Stimulated activated CD4-positive, alpha-beta T cell treated with anti-CD3 and anti-CD28 coated beads, Interleukin-15, amount 100 ng/mL, for 1 hour (primary cell): ENCODE measurements at places on chromosomes 2 and 18.

- no peak for DNase-seq
Measured at GRCh38 chr2:63553049-63553448, 35.2 kb downstream of the WDPCP start.

- no peak for DNase-seq
Measured at GRCh38 chr2:166628478-166629136, 134.6 kb upstream of the SCN7A start.

DNA sequence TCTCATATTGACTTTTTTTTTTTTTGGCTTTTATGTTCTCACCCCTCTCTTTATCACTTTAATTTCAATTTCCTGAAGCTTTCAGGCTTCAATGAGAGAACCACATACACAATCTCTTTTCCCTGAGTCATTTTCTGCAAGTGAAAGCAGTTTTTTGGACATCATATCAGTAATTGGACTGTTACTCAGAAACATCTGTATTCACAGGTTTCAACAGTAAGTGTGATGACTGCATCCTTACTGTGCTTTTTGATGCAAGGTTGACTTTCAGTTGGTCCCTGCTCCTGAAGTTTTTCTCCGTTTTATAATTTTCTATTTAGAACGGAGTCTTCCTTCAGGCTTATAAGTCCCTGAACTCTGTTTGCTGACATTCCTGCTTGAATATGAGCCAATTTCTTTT lies 70.5 kb upstream of the CCBE1 start:
- DNase-seq: no peak

DNA sequence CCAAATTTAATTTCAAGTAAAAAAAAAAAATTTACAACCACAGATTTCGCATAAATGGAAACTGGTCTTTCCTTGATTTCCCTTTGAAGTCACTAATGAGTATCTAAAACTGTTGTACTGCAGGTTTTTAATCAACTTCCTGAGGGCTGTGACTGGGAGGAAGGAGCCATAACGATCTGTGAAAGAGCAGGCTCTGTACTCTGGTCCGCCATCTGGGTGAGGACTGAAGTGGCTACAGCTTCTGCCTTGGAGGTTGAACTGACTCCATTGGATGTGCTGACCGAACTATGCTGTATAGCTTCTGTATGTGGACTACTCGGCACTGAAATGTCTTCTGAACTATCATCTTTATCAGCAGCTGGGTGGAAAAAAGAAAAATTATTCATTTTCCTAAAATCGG lies 69.3 kb upstream of the CHN1 start:
- no peak for DNase-seq

- DNase-seq: no peak
Measured at GRCh38 chr2:66899648-66900047, 464.7 kb downstream of the MEIS1 start.

DNA sequence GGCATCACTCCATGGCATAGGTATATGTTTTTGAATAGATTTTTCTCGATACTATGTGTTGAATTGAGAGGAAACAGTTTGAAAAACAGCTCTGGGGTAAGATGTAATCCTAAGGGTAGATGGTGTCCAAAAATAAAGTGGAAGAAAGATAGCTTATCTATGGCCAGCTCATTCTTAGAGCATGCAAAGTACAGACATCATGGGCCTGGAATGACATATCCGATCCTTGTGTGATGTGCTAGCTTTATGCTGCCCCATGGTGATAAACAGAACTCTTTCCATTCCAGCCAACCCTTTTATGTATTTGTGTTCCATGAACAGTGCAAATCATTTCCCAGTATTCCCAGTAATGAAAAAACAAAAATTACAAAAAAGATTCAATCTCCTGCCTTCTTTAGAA lies 390.2 kb upstream of the NXPH2 start:
- DNase-seq: no peak

GRCh38 chr2:227822416-227823003 lies 8.9 kb downstream of the CCL20 start:
- DNase-seq: no peak

DNA sequence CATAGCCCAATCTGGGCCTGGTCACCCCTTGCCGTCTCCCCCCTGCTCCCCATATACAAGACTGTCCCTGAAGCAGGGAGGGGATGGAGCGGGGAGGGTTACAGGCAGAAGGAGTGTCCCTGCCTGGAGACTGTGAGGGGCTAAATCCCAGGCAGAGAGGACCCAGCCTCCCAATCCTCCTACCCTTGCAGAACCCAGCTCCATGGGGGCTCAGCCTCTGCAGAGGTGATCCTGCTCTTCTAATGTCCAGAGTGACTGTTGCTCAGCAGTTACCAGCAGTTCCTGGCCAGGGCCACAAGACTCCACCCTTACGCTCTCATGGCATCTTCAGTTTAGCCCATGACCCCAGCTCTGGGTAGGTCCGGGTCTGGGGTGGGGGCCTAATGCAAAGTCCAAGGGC lies 58.1 kb downstream of the COA5 start:
- no peak for DNase-seq

GRCh38 chr18:23397907-23398306 lies 55.2 kb upstream of the RIOK3 start:
- no peak for DNase-seq

DNA sequence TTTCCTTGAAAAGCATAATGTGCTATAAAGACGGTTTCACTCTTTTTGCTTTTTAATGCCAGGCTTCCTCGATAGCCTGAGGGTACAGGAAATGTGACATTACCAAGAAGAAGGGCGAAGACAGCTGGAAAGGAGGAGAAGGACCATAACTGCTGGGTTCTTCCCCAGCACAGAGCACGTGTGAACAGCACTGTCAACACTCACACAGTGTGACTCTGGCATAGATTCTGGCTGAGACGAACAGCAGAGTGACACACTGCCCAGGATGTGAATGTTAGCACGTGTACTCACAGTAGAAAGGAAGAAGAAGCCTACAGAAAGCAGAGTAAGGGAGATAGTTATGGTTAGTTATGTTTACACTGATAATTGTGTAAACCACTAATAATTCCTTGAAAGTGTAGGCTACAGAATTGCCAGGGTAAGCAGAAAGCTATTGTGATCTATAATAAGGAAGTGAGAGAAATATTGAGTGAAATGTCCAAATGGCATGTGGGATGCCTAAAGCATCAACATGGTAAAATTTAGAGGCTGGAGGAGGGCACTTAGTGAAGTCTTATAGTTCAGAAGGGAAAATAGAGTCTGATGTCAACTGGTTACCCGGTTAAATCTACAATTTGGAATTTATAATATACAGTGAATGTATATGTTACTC lies 198.2 kb downstream of the DLGAP1 start:
- DNase-seq: no peak

DNA sequence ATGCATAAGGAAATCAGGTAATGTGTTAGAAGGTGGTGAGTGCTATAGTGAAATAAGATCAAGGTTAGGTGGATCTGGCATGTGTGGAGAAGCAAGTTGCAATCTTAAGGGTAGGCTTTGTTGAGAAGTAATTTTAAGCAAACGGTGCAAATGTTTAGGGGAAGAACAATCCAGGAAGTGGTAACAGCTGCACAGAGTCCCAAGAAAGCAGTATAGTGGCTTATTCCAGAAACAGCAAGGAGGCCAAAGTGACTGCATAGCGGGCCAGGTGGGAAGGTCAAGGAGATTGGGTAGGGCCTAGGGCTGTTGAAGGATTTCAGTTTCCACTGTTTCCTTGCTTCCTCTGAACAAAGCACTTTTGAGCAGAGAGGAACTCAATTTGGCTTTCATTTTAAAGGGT lies 30.0 kb upstream of the RAB1A start:
- no peak for DNase-seq

DNA sequence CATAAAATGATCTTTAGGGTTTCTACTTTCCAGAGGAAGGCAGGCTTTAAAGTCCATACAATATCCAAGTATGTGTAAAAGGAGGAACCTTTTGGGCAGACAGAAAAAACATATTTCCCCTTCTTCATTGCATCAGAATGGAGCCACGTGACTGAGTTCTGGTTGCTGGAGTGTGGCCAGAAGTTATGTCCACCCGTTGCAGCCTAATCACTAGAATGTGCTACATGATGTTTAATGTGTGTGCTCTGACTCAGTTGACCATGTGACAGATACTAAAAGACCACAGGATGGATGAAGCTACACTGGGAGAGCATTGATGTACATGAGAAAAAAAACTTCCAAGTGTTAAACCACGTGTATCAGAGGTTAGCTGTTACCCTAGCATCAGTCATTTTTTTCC lies 460.9 kb downstream of the RIT2 start:
- no peak for DNase-seq

DNA sequence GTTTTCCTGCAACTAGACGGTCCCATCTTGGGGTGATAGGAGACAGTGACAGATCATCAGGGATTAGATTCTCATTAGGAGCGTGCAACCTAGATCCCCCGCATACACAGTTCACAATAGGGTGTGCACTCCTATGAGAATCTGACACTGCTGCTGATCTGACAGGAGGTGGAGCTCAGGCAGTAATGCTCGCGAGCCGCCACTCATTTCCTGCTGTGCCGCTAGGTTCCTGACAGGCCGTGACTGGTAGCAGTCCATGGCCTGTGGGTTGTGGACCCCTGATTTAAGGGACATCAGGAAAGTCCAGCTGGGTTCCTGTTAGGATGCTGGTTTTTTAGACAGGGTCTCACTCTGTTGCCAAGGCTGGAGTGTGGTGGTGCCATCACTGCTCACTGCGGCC lies 48.7 kb downstream of the PTPRM start:
- DNase-seq: no peak

DNA sequence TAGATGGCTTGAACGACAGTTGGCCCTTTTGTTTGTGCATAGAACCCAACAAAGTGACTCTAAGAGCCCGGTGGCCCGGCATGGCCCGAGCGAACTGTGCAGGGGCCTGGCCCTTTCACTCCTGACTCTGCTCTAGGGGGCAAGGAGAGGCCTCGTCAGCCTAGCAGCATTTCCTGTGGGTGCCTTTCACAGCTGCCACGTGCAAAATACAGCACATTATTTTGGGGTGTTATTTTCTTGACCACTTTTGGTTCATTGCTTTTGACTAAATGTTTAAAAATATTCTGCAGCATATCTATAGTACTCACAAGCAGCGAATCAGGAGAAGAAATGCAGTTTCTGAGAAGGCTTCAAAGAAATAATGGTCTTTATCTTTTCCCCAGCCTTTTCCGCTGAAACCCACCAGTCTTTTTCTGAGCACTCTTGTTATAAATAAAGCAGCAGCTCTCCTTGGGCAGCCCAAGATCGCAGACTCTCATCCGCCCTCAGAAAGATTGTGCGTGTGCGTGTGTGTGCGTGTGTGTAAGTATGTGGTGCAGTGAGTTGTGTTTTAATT lies 31.3 kb downstream of the DGKD start:
- no peak for DNase-seq

DNA sequence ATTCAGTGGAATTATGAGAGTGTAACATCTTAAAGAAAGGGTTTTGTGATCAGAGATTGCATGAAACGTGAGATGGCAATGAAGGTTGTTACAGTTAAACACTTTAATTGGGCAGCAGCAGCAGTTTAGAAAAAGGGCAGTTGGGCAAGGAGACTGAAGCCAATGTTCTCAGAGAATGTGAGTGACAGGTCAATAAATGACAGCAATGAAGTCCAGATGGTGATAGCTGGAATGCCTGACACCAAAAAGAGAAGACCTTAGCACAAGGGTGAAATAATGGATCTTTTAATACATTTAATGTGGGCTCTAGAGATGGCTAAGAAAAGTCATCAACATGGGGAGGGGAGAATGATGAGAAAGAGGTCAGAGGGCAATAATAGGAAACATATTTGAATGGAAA lies 89.4 kb upstream of the CDH7 start:
- DNase-seq: no peak

- no peak for DNase-seq
Measured at GRCh38 chr2:149090706-149091105, 52.2 kb downstream of the LYPD6B start.

GRCh38 chr18:8709248-8710059 lies 4.1 kb downstream of the MTCL1 start:
- no peak for DNase-seq

DNA sequence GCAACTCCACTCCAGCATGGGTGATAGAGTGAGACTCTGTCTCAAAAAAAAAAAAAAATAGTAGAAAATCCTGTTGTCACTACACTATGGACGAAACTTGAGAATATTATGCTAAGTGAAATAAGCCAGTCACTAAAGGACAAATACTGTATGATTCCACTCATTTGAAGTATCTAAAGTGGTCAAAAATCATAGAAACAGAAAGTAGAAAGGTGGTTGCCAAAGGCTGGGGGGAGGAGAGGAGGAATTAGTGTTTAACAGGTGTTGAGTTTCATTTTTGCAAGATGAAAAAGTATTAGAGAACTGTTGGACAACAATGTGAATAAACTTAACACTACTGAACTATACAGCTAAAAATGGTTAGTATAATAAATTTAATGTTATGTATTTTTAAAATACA lies 18.8 kb upstream of the RMP24 start:
- DNase-seq: no peak

GRCh38 chr2:28956890-28957289 lies 24.2 kb upstream of the TOGARAM2 start:
- no peak for DNase-seq
